ENCODE measurements at places on chromosomes 3 and 15.

GRCh38 chr15:86840996-86841395 lies 761.3 kb downstream of the AGBL1 start:
- no peak for DNase-seq

- DNase-seq = no peak
Observed at GRCh38 chr15:84799511-84800187, 17.5 kb upstream of the ALPK3 start.

DNA sequence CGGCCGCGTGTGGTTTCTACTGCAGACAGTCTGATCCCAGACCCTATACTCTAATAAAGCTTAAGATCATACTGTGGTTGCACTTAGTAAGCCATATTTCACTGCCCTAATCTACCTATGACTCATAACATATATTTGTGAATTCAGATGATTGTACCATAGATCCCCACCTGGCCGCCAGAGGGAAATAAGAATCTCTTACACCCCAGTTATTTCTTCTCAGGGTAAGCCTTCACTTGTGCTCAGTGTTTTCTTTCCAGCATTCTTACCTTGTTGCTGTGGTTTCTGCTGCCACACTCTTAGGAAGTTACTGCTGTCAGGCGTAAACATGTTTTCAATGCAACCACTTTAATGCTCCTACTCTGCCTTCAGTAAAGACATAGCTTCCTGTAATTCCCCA lies 105.9 kb downstream of the B3GALNT1 start:
- DNase-seq = no peak

- DNase-seq = no peak
Observed at GRCh38 chr3:136332302-136332701, 82.2 kb downstream of the PCCB start.

DNA sequence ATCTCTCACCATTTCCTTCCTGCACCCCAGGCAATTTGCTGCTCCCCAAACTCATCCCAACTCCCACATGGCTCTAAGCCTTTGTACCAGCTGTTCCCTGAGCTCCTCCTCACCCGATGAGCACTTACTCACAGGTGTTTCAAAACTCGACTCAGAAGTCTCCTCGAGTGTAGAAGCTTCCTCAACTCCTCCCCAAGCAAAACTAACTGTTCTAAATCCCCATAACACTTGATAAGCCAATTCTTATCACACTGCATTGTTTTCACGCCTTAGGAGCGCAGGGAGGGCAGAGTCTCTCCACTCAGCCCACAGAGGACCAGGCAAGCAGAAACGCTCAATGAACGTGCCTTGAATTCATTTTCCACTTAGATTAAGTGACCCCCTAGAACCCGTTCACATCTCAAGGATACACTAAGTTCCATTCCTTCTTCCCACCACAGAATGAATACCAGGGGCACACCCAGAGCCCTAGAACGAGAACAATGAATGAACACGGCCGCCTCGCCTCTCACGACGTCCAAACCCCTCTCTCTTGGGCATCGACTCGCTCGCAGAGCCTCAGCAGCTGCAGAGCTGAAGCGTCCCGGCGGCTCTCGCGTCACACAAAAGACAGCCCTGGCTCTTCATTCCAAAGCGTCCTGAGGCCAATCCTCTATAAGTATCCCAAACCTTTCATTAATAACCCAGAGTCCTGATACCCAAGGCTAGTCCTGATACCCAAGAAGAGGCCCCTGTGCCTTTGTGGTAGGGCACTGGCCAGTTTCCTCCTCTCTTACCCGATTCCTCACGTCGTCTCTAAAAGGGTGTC lies 1.1 kb downstream of the RAF1 start:
- peak; percentile 13 for DNase-seq

- no peak for DNase-seq
Observed at GRCh38 chr3:167840247-167840646, 104.7 kb downstream of the SERPINI1 start.

DNA sequence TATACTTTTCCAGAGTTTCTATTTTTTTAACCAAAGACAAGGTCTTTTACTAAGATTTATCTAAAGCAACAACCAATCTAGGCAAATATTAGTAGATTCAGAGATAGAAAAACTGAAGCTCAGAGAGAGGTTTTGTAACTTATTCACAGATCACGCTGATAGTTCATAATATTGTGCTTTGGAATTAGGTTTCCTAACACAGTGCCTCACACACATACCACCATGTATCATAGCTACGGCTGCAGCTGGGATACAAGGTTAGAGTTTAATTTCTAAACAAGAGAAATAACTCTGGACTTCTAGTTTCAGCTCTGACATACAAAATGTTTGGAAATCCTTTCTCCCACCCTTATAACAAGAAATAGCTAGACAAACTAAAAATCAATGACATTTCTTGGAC lies 565.7 kb downstream of the PYDC2 start:
- no peak for DNase-seq

GRCh38 chr3:73786321-73786807 lies 161.6 kb upstream of the PDZRN3 start:
- DNase-seq = peak; percentile 98

- no peak for DNase-seq
Observed at GRCh38 chr3:11246663-11246970, 25.6 kb upstream of the ATG7 start.

GRCh38 chr3:54549607-54550220 lies 378.1 kb downstream of the LRTM1 start:
- DNase-seq = no peak

Data from stromal cell of bone marrow (primary cell).